ENCODE measurements at places on chromosomes 2 and 18. TPM values are rescaled to one million over a fixed set of nuclear protein-coding genes. Genes with fewer than 3 reads are reported as not detected.

IL1RN gene
- 1.2 TPM for total RNA-seq

CDCA7 gene
- total RNA-seq = 23.5 TPM

DIPK1C gene
- total RNA-seq = not detected

LDLRAD4 gene
- total RNA-seq = 27.3 TPM

ZNG1B gene
- total RNA-seq = 34.6 TPM

RFX8 gene
- total RNA-seq = not detected

DNA sequence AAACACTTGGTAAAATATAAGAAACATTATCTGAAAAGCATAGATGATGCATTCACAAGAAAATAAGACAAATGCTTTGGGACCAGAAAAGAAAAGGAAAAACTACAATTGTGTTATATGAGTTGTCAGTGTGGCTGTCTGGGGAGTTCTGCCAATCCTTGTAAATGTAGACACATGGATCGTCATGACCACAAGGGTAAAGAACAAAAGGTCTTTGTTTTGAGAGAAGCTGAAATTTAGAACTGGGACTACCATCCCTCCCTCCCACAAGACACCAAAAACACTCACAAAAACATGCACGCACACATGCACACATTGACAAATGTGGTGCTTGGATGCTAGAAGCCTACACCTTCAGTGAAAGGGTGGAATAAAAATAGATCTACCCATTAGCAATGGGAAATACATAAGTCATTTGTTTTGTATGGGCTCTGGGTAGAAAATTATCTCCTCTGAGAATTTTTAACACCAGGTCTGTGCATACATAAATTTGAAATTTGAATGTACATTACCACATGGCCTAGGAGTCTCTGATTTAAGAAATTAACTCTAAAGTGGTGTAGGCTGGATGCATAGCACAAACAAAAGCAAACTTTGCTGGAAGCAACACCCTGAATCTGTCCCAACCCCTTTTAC lies 266.2 kb upstream of the SLC39A10 start:
- DNase-seq = no peak

DNA sequence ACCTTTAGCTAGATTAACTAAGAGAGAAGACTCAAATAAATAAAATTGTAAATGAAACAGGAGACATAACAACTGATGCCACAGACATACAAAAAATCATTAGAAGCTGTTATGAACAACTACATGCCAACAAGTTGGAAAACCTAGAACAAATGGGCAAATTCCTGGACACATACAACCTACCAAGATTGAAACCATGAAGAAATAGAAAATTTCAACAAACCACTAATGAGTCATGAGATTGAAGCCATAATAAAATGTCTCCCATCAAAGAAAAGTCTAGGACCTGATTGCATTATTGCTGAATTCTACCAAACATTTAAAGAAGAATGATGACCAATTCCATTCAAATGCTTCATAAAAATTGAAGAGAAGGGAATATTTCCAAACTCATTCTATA lies 54.3 kb downstream of the ST3GAL5 start:
- DNase-seq = no peak

- no peak for DNase-seq
Measured at GRCh38 chr18:8658858-8659485, 46.4 kb upstream of the MTCL1 start.

DNA sequence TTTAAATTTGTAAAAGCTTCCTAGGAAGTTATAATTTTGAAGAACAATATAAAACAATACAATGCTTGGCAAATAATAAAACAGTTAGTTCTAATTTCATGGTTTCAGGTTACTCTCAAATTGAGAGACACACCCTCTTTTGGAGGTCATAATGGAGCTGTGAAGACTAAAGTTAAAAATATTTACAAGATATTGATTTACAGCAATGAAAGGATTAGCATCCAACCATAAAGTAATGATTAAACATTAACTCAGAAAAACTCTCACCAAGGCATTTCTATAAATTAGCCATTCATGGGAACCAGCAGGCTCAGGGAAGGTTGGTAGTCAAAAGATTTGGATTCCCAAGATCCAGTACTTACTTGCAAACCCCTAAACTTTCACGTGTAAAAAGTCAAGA lies 6.4 kb downstream of the DPP4 start:
- DNase-seq = no peak

DNA sequence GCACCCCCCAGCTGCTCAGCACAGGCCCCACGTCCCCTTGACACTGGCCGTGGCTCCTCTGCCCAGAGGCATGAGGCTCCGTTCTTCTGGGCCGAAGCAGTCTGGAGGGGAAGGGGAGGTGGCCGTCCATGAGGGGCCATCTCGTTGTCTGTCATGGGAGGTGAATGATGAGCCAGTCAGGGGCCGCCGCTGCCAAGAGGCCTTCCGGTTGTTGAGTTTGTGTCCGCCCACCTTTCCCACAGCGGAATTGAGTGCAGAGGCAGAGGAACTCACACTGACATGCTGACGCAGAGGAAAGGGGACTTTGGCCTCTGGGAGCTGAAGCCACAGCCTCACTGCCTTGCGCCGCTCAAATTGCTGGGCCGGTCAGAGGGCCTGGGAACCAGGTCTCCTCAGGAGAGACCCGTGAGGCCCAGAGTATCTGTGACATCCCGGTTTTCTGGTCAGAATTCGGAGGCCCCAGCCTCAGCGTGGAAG lies 268.4 kb downstream of the ATAD2B start:
- no peak for DNase-seq

DNA sequence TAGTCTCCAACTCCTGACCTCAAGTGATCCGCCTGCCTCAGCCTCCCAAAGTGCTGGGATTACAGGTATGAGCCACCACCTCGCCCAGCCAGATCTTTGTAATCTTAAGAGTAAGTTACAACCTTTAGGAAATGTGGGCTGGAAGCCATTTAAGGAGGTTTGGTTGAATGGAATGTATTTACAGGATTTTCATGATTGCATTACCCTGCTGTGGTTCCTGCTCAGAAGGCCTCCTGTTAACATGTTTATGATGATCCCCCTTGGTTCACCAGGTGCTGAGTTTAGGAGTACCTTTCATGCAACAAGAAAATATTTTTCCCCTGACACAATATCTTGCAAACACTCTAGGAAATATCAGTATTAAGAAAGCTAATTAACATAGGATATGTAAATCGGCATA lies 187.4 kb upstream of the SH3BP4 start:
- DNase-seq = no peak

DNA sequence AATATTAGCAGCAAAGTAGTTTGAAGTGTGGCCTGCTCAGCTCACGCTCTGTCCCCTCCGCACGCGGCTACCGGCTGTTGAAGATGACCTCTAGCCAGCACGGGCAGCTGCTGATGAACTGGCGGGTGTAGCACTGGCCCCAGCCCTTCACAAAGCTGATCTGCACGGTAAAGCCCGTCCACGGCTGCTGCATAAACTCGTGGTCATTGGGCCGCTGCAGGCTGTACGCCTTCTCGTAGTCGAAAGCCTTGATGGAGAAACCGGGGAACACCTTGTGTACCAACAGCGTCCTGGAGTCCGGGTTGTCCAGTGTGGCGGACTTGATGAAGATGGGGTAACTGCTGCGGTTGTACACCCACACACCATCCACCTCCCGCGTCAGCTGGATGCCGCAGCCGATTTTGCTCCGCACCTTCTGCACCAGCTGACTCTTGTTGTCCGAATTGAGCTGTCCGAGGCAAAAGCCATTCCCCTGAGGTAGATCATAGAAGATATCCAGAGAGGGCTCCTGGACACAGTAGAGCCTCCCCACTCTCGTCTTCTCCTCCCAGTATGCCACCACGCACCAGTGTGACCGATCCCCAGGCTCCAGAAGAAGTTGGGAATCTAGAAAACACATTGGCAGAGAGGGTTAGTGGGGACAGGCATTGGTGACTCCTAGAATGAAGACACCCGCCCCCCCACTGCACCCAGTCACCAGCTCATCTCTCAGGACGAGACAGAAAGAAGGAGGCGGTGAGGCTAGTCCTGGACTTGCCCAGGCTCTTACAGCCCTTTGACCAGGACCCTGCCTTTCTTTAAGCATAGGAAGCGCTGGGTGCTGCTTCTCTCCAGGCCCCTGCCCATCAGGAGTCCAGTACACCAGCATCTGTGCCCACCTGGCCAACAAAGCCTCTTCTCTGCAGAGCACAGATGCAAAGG lies 29.2 kb downstream of the SMAD7 start:
- no peak for DNase-seq

GRCh38 chr2:35220461-35220860 lies 1135.1 kb upstream of the CRIM1 start:
- no peak for DNase-seq

DNA sequence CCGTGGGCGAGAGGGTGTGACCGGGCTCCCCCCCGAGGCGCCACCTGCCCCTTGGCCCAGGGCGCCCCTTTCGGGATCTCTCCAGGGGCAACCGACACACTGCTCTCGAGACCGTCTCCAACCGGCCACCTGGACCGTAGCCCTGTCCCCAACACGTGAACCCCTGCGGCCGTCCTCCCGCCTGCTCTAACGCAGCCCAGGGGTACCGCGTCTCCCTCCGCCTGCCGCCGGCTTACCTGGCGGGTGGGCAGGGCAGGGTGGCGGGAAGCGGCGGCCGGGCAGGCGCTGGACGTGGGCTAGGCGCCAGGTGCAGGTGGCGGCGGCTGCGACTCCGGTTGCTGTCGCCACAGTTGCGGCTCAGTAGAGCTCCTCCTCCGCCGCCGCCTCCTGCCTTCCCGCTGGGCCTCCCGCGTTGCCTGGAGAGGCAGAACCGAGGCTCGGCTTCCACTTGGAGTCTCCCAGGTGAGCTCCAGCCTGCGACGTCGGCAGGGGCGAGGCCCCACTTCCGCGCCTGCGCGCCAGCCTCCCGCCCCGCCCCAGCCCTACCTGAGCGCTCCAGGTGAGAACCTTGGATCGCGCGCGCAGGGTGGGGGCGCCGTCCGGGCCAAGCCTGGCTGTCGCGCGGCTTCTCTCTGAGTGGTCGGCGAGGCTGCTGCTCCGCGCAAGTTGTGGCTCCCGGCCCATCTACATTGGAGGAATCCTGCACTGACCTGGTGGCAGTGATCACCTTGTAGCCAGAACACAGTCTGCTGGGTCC lies at the start of gene GALNT3:
Gene GALNT3, minus strand, starts transcription at position 469 of the 757 bp plus-strand sequence. CDS start 23,547 bp downstream, outside the sequence.
- DNase-seq = peak; percentile 66

DNA sequence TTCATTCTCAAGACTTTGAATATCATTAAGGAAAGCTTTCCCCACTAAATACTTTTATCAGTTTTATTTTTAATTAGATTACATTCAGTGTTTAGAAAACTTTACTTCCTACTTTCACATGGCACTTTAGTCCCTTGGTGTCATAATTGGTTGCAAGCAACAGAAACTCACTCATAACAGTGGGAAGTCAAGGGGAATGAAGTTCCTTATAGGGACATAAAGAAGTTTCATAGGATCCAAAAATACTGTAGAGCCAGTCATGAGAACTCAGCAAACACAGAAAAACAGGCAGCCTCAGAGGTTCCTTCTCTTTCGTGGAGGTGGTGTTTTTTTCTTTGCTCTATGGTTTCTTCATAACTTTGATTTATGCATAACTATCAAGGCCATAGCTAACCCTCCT lies 809.0 kb downstream of the BCL11A start:
- DNase-seq = no peak

DNA sequence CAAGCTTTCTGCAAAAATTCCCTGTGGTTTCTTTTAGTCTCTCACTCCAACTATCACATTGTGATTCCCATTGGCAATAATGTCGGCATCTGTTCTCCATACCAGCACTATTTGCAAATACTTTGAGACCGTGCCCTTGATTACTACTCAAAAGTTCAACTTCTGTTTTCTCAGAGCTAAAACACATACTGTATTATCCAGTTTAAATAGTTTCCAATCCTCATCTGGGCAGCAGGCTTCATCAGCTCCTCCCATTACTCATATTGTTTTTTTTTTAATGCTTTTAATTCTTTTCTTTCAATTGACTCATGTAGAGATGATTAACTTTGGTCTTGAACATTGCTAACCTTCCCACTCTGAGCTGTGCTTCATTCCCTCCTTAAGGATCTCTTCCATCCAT lies 135.8 kb downstream of the METTL8 start:
- no peak for DNase-seq

DNA sequence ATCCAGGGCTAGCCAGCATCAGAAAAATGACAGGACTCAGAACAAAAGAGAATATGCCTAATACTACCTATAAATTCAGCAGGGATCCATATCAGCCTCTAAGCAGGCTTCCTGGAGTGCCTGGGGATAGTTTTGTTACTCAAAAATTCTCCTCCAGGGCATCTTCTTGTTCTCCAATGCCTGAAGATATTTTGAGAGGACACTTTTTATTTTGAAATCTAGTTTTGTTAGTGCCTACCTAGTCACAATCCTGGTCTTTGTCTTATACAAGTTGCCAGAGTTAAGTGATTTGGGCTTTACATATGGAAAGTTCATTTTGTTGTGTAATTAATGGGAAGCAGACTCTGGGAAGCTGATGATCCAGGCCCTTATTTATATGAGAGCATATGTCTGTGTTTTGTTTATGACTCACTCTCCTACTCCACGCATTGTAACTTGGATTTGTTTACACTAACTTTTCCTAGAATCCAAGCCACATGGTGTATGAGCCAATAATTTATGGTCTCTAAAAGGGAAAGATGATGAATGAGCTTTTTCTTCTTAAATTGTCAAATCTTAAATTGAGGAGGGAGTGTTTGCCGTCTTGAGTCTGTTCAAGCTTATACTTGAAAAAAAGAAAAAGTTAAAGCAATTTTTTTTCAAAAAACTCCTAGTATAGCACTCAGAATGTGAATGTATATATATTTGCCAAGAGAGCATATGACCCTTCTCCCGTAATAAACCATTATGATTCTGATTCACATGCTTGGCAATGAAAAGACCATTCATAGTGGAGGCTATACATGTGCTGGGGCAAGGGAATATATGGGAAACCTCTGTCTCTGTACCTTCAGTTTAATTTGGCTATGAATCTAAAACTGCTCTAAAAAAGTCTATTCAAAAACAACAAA lies 370.3 kb downstream of the SETBP1 start:
- DNase-seq = no peak

DNA sequence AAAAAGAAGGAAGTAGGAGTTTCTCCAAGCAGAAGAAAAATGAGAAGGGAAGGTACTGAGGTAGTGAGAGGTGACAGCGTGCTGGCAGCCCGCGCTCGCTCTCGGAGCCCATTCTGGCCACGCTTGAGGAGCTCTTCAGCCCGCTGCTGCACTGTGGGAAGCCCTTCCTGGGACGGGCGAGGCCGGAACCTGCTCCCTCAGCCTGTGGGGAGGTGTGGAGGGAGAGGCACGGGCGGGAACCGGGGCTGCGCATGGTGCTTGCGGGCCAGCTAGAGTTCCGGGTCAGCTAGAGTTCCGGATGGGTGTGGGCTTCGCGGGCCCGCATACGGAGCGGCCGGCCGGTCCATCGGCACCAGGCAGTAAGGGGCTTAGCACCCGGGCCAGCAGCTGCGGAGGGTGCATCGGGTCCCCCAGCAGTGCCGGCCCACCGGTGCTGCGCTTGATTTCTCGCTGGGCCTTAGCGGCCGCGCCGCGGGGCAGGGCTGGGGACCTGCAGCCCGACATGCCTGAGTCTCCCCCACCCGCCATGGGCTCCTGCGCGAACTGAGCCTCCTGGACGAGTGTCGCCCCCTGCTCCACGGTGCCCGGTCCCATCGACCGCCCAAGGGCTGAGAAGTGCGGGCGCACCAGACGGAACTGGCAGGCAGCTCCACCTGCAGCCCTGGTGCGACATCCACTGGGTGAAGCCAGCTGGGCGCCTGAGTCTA lies 11.1 kb upstream of the CYS1 start:
- peak; percentile 10 for DNase-seq

- DNase-seq = no peak
Measured at GRCh38 chr2:127050803-127051115, 56.2 kb downstream of the BIN1 start.

GRCh38 chr2:65834771-65835475 lies 402.5 kb upstream of the SPRED2 start:
- DNase-seq = no peak

All from CD8-positive, alpha-beta memory T cell (primary cell).